B cell (primary cell): ENCODE measurements at places on chromosomes 7 and 10. TPM values are rescaled to one million over a fixed set of nuclear protein-coding genes. Genes with fewer than 3 reads are reported as not detected.

The SMKR1 gene
- 2.9 and 3.8 TPM in 2 replicates for total RNA-seq

The GIMAP6 gene
- total RNA-seq: 0.22 and 0.39 TPM in 2 replicates

The SBDS gene
- total RNA-seq: 39.1 and 42.6 TPM in 2 replicates

The C10orf105 gene
- not detected in 2 replicates for total RNA-seq

The NRCAM gene
- total RNA-seq: 3.6 and 4.6 TPM in 2 replicates

The PKD2L1 gene
- not detected in 2 replicates for total RNA-seq

The HSPA12A gene
- total RNA-seq: 17.7 and 18.8 TPM in 2 replicates

The RARRES2 gene
- 0.46 TPM in 1 of 2 replicates, not detected in the other for total RNA-seq

The MOGAT3 gene
- total RNA-seq: not detected in 2 replicates

The ZNF107 gene
- 70.7 and 73.7 TPM in 2 replicates for total RNA-seq

The PLXDC2 gene
- 0.07 and 0.19 TPM in 2 replicates for total RNA-seq

The ARHGEF5 gene
- 6.9 and 7.9 TPM in 2 replicates for total RNA-seq

The IFIT1B gene
- not detected in 2 replicates for total RNA-seq

The PNLIPRP3 gene
- not detected in 2 replicates for total RNA-seq

The GTF2IRD1 gene
- 2.2 and 2.8 TPM in 2 replicates for total RNA-seq

The CPED1 gene
- 0.44 TPM in 1 of 2 replicates, not detected in the other for total RNA-seq

The FAM180A gene
- not detected in 2 replicates for total RNA-seq
